Stimulated activated CD4-positive, alpha-beta T cell treated with anti-CD3 and anti-CD28 coated beads, Interleukin-15, amount 100 ng/mL, for 1 hour (primary cell): ENCODE measurements at places on chromosomes 4 and X.

DNA sequence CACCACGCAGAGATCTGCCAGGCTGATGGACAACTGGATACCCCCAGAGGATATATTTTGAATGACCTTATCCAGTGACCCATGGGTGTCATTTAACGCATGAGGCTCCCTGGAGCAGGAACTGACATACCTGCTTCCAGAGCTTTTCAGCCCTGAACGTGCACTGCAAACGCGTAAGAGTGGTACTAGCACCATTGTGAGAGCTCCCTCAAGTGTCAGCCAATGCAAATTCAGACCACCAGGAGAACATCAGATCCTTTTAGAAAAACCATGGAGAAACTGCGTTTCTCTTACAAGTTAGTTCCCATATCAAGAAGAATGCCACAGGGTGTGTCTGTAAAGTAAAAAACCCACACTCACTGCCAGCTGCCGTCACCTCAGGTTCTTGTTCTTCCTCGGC is 7.3 kb downstream of the TREX2 start:
- no peak for DNase-seq

DNA sequence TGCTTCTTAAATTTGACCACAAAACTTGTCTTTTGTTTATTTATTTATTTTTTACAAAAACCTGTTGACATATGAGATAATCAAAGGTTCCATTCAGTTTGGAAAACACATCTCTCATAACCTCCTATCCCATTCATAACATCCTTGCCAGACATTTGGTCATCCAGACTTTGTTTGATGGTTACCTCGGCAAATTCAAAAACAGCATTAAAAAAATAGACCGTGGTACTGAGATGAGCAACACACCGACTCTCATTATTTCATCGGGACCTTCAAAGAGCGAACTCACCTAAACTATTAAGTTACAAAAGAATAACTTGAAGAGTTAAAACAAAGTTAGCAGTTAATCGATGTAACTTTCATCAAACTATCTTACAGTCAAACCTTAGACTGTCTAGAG is 85.8 kb upstream of the RPS6KA3 start:
- DNase-seq = no peak

- DNase-seq = no peak
Measured at GRCh38 chr4:87659247-87659931, 9.3 kb downstream of the DMP1 start.

- DNase-seq = no peak
Measured at GRCh38 chr4:166421556-166422156, 548.6 kb downstream of the TLL1 start.

GRCh38 chr4:24842356-24842755 is 47.0 kb downstream of the SOD3 start:
- DNase-seq = no peak

GRCh38 chr4:162874748-162875147 is 291.9 kb downstream of the NAF1 start:
- DNase-seq = no peak

GRCh38 chrX:11273544-11273943 is 19.7 kb upstream of the AMELX start:
- DNase-seq = no peak

DNA sequence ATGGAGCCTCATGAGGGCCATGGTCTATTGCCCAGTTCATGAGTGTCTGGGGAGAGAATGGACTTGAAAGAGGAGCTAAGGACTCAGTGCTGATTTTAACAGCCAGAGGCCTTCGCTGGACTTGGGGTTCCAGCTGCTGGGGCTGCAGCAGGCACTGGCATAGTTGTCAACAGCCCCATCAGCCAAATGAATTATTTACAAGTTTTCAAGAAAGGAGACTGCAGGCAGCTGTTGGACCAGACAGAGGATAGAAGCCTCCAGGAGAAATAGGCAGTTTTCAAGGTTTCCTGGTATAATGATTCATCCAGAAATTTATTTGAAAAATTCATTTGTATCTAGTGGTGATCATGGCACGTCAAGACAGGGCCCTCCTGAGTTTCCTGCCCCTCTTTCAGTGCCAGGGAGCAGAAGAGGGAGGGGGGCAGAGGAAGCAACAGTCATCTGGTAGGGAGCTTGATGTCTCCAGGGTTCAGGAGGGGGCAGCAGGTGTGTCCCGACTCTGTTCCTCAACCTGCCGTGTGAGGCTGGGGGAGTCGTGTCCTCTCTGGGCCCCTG is 63.1 kb upstream of the GPR78 start:
- DNase-seq = no peak

DNA sequence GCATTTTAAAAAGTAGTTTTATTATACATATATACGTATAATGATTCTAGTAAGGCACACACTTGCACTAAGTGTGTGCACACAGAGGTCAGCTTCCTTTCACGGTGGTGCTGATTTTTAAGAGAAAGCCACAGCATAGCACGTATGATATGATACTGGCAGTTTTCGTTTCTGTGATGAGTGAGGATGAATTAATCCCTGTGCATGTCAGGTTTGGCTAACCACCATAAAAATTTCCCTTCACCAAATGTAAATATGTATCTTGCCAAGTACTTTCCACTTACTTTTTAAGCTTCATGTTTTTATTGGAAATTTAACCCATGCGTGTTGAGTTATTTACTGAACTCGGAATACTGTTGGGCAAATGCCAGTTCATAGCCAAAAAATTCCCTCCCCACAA is 84.6 kb downstream of the SYNPO2 start:
- DNase-seq = no peak
